ENCODE measurements at places on chromosomes 7 and 10.

DNA sequence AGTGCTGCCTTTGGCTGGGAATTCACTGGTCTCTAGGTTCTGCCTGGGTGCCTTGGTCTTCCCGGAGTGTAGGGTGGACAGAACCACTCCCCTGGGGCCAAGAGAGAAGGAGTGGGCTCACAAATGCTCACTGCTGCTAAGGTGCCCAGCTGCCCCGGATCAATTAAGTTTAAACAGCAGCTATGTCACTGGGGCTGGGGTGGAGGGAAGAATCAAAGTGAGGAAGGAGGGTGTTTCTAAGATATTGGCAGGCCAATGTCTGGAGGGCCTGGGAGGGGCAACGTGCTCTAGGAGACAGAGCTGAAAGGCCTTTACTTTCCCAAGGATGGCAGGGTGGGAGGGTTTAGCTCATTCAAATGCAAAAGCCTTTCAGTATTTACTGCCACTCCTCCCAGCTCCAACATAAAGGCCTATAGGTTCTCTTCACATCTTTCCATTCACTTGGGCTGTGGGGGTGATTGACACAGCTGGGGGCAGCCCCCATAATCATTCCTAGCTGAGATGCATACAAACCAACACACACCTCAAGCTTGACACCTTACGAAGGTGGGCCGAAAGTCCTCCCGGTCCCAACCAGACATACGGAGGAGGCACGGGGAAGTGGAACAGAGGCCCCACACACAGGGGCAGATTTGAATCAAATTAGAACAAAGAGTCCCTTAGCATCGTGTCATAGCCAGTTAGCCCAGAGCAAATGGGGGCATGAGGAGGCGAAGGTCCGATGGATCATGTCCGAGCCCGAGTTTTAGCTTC is 108.0 kb upstream of the EFCAB10 start:
- peak; percentile 43 for DNase-seq

DNA sequence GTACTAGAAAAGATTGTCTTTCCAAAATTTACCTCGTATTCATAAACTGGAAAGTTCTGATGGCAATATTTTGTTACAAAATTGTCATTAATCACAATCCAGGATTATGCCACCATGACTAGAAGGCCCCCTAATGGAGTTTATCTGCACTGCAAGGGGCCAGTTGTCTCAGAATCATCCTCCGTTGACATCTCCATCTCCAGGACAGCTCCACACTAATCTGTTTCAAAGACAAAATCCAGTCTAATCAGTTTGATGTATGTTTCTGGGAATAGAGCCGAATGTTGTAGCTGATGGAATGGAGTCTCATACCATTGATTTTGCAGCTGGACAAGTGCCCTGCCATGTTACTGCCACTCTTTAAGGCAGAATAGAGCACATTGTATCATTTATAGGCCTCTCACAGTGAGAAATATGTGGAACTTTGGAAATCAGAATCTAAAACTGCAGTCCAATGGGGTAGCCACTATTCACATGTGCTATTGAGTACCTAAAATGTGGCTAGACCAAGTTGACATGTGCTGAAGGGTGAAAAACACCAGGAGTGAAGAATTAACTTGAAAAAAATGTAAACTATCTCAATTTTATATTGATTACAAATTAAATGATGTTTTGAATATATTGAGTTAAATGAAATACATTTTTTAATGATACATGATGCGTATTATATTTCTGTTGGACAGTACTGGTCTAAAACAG is 38.3 kb upstream of the TOMM7 start:
- peak; percentile 42 for DNase-seq

- peak; percentile 74 for DNase-seq
Observed at GRCh38 chr10:86665868-86666267, 2.4 kb upstream of the LDB3 start.

- no peak for DNase-seq
Observed at GRCh38 chr10:62693306-62693705, 111.2 kb upstream of the ADO start.

DNA sequence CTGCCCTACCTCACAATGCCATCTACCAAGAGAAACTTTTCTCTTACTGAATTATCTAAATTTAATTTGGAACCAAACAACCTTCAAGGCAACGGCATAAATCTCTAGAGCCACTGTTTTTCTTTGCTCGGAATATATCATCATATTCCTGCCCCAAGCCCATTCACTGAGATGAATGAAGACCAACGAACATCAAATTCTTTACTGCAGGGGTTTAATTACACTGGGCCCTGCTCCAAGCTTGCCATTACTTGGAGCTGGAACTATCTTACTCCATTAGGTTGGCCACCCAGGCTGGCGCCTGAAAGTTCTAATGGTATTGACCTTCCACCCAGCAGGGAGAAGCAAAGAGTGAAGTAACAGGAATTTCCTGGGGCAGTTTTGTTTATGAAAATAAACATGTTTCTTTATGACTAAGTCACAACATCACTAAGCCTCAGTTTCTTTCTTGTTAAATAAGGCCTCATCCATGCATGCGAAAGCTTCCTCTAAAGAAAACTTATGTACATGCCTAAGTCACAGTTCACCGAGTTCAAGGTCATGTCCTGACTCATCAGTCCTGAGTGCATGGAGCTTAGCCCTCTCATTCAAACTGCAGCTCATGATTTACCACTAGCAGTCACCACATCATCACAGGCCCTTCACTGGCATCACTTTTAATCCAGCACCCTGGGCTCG is 42.1 kb upstream of the ANAPC16 start:
- peak; percentile 37 for DNase-seq

DNA sequence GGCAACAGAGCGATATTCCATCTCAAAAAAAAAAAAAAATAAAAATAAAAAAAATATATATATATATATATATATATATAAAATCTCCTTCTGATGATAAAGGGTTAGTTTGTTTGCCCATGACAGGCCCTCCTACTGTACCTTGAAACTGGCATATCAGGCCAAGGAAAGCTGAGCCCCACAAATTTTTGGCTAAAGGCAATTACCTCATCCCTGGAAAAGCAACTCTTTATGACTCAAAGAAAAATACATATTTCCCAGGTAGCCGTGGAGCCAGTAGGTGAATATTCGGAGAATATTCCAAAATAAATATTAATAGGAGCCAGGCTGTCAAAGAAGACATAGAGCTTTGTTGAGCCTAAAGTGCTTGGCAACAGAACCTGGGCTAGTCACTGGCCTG is 245.1 kb downstream of the GALNT17 start:
- DNase-seq = no peak

DNA sequence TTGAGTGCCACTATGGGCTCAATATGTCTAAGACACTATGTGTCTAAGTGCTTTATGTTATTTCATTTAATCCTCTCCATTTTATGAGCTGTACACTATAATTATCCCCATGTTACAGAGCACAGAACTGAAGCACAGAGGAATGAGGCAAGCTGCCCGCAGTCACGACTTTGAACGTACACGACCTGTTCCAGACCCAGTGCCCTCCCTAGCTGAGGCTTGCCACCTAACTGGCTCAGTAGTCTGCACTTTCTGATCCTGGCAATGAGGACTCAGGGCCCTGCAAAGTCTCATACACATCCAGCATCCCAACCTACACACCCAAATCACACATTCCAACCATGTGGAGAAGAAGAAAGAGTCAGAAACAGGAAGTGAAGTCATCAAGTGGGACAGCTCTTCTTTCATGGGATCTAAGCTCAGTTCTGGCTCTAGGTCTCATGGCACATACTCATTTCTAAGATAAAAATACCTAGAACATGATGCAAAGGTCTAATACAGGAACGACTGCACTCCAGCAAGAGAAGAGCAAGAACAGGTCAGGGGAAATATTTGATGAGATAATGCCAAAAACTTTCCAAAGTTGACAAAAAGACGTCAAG is 42.4 kb upstream of the DDC start:
- DNase-seq = no peak

- DNase-seq = no peak
Observed at GRCh38 chr10:43648095-43648397, 635 bp downstream of the ZNF32 start.

GRCh38 chr7:81802251-81802650 is 32.4 kb upstream of the HGF start:
- DNase-seq = no peak

DNA sequence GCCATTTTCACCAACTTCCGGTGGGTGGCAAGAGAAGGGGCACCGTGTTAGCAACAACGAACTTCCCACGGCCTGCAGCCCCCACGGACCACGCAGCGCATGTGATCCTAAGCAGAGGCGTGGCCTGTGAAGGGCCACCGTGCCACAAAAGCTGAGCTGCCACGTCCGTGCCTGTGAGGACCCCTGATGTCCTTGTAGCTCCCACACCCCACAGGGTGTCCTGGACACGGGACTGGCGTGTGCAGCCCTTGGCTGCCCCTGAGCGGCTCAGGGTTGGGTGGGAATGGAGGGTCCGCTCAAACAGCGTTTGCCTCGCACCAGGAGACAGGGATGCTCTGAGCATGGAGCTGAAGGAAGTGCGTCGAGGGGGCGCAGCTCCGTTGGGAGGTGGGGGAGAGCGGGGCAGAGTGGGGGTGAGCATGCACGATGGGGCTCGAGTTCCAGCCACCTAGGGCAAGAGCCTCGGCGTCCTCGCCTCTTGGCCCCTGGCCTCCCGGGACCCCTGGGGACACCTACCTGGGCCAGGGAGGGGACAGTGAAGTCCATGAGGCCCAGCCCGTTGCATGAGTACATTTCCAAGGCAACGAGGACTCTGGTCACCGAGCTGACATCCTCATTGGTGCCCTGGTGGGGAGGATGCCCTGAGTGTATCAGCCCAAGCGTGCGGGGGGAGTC is 33.6 kb downstream of the CFAP46 start:
- no peak for DNase-seq

- no peak for DNase-seq
Observed at GRCh38 chr10:8144496-8144895, 90.0 kb downstream of the GATA3 start.

Data from SK-N-SH (cell line).